Glutamatergic neuron (in vitro differentiated cells): ENCODE measurements at places on chromosomes 5 and 9. TPM values are rescaled to one million over a fixed set of nuclear protein-coding genes. Genes with fewer than 3 reads are reported as not detected.

Gene IFNA2
- total RNA-seq, result not detected

Gene PIP5KL1
- 11.9 TPM for total RNA-seq

Gene UBAP1
- total RNA-seq, result 28.4 TPM

Gene FLT4
- 0.17 TPM for total RNA-seq

Gene LECT2
- not detected for total RNA-seq

Gene DEPDC1B
- 8.2 TPM for total RNA-seq

Gene CDC20B
- 0.34 TPM for total RNA-seq

DNA sequence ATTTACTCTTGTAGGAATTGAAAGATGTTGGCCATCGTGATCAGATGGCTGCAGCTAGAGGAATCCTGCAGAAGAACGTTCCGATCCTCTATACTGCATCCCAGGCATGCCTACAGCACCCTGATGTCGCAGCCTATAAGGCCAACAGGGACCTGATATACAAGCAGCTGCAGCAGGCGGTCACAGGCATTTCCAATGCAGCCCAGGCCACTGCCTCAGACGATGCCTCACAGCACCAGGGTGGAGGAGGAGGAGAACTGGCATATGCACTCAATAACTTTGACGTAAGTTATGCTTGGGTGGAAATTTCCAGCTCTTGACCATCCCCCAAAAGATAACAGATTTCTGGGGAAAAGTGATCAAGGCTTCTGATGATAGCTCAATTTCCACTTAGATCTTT, 50.6 kb downstream of the LRRTM2 start:
- peaks cover 34% of the 10 kb centered on the region for H3K4me1 ChIP-seq
- no peaks in the 10 kb centered on the region for H3K36me3 ChIP-seq
- H3K27ac ChIP-seq, result no peak overlapping the region

- H3K36me3 ChIP-seq, result no peaks in the 10 kb centered on the region
- peaks cover 2% of the 10 kb centered on the region for H3K27me3 ChIP-seq
- H3K4me1 ChIP-seq, result peaks cover 3% of the 10 kb centered on the region
- no peak overlapping the region for H3K4me3 ChIP-seq
- no peak overlapping the region for H3K27ac ChIP-seq
Observed at GRCh38 chr5:163407034-163407655, 30.2 kb upstream of the CCNG1 start.

- peaks cover 3% of the 10 kb centered on the region for H3K27me3 ChIP-seq
- no peak overlapping the region for H3K4me3 ChIP-seq
- H3K36me3 ChIP-seq, result no peaks in the 10 kb centered on the region
- DNase-seq, result no peak
- H3K4me1 ChIP-seq, result peaks cover 4% of the 10 kb centered on the region
Observed at GRCh38 chr9:114853071-114853855, 47.4 kb upstream of the TNFSF15 start.

DNA sequence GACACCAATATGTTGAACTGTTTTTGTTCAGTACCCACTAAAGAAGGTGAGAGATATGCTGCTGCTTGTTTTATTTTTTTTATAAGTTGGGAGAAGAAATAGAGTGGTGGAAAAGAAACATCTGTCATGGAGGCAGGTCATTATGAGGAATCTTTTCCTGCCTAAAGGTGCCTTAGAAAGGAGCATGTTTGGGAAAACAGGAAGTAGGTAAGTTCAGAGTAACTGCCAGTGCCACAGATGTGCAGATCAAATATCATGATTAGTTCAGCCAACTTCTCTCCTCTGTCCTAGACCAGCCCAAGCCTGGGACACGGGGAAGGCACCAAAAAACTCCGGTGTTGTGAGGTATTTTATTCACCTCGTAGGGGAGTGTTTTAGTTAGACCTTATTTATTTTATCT, 144.2 kb downstream of the MAN2A1 start:
- no peak overlapping the region for H3K4me3 ChIP-seq
- no peak for DNase-seq
- H3K27me3 ChIP-seq, result peaks cover 5% of the 10 kb centered on the region

DNA sequence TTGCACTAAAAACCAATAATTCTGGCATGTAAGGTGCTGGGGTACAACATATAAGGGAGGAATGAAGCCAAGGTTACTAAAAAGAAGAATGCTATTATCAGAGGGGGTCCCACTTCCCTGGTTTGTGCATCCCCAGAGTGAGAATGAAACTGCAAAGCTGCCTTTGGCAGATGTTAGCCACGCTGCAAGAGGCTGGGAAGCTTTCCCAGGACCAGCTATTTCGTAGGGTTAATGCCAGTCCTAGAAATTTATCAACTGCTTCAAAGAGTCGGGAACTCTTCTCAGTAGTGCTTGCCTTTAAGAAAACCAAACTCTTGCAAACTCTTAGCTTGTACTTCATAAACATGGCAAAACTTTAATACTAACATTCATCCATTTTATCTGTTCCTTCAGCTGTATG, 87.5 kb upstream of the NR5A1 start:
- H3K27me3 ChIP-seq, result peaks cover 6% of the 10 kb centered on the region
- H3K4me1 ChIP-seq, result peaks cover 61% of the 10 kb centered on the region
- H3K27ac ChIP-seq, result peak overlapping the region; percentile 98
- no peaks in the 10 kb centered on the region for H3K36me3 ChIP-seq
- DNase-seq, result no peak

DNA sequence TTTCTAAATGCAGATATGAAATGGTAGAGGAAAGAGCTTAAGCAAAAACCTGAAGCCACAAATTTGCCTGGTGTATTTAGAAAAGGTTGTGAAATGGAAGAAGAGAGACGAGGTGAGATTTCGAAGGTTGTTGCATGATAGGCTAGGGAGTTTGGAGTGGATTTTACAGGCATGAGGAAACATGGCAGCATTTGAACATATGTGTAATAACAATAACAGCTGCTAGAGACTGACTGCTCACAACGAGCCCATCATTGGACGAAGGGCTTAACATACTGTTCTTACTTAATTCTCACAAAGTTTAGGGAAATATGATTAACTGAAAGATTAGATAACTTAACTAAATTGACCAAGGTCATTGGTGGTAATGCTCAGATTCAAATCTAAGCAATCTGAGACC, 108.1 kb downstream of the JAKMIP2 start:
- DNase-seq, result no peak
- H3K27me3 ChIP-seq, result no peaks in the 10 kb centered on the region
- peaks cover 5% of the 10 kb centered on the region for H3K36me3 ChIP-seq

GRCh38 chr5:128750155-128750554, 212.1 kb upstream of the FBN2 start:
- H3K4me1 ChIP-seq, result no peaks in the 10 kb centered on the region
- H3K27ac ChIP-seq, result no peak overlapping the region
- H3K36me3 ChIP-seq, result no peaks in the 10 kb centered on the region
- DNase-seq, result no peak
- H3K4me3 ChIP-seq, result no peak overlapping the region

DNA sequence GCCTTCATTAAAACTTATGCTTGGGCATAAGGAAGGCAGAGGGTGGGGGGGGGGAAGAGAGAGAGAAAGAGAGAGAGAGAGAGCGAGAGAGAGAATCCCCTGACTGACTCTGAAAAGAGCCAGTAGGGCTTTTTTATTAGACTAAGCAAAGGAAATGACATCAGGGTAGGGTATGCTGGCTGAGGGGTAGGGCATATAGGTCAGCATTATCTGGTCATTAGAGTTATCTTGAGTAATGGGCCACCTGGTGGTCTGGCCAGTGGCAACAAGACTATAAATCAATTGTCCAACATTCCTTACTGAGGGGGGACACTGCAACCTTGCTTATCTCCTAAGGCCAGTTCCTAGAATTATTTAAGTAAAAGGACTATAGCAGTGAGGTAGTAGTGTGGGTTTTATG, 67.2 kb downstream of the TSSK1B start:
- no peaks in the 10 kb centered on the region for H3K27me3 ChIP-seq
- peaks cover 32% of the 10 kb centered on the region for H3K36me3 ChIP-seq
- no peak overlapping the region for H3K27ac ChIP-seq
- H3K4me1 ChIP-seq, result no peaks in the 10 kb centered on the region

DNA sequence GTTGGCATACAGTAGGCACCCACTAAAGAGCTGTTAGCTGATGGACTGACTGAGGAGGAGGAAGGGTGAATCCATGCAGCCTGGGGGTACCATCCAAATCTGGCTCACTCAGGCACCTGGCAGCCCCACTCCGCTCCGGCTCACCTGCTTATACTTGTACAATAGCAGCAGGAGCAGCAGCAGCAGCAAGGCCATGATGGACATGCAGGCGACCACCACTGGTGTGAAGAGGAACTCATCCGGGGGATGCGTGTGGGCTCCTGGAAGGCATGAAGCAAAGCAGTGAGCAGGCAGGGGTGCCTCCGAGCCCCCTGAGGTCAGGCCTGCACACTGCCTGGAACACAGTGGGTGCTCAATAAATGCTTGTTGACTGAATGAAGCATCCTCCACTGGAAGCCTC, 18.3 kb downstream of the CSF1R start:
- H3K36me3 ChIP-seq, result peaks cover 4% of the 10 kb centered on the region
- no peak overlapping the region for H3K27ac ChIP-seq
- no peaks in the 10 kb centered on the region for H3K4me1 ChIP-seq
- DNase-seq, result no peak
- H3K27me3 ChIP-seq, result no peaks in the 10 kb centered on the region
- H3K4me3 ChIP-seq, result no peak overlapping the region

DNA sequence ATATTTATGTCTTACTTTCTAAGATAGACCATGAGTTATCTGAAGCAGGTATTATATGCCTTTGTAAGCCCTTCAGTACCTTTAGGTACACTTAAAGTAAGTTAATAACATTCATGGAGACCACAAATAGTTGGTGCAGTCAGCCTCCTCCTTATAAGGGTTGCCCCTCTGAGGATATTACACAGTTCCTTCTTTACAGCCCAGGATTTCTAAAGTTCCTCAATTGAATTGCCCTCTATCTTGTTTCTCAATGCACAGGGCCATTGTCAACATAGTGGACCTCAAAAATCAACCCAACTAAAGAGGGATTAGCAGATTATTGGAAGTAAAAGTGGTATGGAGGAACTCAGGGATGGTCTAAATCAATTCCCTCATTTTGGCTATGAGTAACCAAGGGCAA, 50.3 kb downstream of the HMHB1 start:
- no peak for DNase-seq
- no peak overlapping the region for H3K27ac ChIP-seq
- no peak overlapping the region for H3K4me3 ChIP-seq
- peaks cover 2% of the 10 kb centered on the region for H3K27me3 ChIP-seq

- peaks cover 5% of the 10 kb centered on the region for H3K4me1 ChIP-seq
- peak overlapping the region; percentile 44 for H3K27ac ChIP-seq
- no peaks in the 10 kb centered on the region for H3K36me3 ChIP-seq
- H3K27me3 ChIP-seq, result no peaks in the 10 kb centered on the region
Observed at GRCh38 chr5:39109606-39110005, 35.4 kb upstream of the RICTOR start.

GRCh38 chr5:73818357-73818756, 192.4 kb downstream of the ARHGEF28 start:
- no peaks in the 10 kb centered on the region for H3K36me3 ChIP-seq
- no peak overlapping the region for H3K4me3 ChIP-seq
- DNase-seq, result no peak
- peaks cover 2% of the 10 kb centered on the region for H3K27me3 ChIP-seq
- H3K4me1 ChIP-seq, result peaks cover 2% of the 10 kb centered on the region
- no peak overlapping the region for H3K27ac ChIP-seq

DNA sequence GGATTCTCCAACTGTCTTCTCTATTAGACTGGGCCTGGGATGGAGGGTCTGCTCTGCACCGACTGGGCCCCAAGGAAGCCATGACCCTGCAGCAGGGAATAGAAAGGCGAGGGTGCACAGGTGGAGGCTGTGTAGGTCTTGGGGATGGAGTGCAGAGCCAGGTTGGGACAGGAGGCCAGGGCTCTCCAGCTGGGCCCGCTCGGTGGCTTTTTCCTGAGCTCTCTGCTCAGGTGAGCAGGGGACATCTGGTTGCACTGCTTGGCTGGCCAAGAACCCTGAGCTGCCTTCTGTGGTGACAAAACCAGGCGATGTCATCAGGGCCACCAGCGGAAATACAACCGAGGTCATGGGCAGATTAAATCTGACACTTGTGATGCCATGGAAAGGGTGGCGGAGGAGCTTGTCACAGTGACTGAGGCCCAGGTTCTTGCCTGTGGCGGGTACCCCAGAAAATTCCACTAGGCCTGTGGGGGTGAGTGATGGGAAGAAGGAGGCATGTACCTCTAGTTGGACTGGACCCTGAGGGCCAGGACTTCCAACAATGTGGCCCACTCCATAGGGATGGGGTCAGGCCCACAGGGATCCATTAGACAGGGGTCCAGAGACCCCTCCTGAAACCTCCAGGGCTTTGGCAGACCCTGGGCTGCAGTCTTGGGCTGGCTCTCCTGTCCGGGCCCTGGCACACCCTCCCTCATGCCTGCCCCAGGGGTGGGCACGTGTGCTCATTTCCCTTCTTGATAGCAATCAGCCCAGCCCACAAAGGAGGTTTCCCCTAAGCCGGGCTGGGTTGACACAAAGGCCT, 4.4 kb upstream of the IL3 start:
- H3K27me3 ChIP-seq, result peaks cover 9% of the 10 kb centered on the region
- H3K36me3 ChIP-seq, result no peaks in the 10 kb centered on the region
- no peak overlapping the region for H3K27ac ChIP-seq
- H3K4me3 ChIP-seq, result no peak overlapping the region
- peaks cover 7% of the 10 kb centered on the region for H3K4me1 ChIP-seq
